Suppressor macrophage treated with lipopolysaccharide for 4 hours (primary cell): ENCODE measurements at places on chromosomes 12 and 14.

DNA sequence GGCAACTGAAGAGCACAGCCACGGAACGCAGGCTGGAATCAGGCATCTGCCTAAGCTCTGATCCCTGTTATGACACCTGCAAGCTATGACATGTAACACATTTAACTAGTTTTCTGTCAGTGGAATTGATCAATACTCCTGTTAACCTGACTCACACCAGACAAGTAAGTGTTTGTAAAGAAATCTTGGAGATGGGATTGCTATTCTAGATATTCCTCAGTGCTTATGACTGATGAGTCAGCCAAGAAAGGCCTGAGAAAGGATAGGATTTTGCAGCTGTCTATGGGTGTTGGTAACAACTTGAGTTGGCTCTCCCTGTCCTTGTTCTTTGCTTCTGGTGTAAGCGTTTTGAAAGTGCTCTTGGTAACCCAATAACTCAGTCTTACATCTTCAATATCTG, 110.5 kb downstream of the GPR135 start:
- DNase-seq = no peak

DNA sequence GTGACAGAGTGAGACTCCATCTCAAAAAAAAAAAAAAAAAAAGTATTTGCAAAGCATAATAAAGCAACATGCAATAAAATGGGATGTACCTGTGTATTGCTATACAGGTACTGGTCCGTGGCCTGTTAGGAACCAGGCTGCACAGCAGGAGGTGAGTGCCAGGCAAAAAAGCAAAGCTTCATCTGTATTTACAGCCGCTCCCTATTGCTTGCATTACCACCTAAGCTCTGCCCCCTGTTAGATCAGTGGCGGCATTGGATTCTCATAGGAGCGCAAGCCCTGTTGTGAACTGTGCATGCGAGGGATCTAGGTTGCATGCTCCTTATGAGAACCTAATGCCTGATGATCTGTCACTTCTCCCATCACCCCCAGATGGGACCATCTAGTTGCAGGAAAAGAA, 113.3 kb downstream of the SCAF11 start:
- DNase-seq = no peak

GRCh38 chr14:61467296-61467695, 145.9 kb downstream of the PRKCH start:
- peak; percentile 51 for DNase-seq

- peak; percentile 7 for DNase-seq
Observed at GRCh38 chr14:32702562-32702961, 236.1 kb upstream of the NPAS3 start.

- DNase-seq = no peak
Observed at GRCh38 chr12:52946797-52947547, 1.9 kb upstream of the KRT18 start.

DNA sequence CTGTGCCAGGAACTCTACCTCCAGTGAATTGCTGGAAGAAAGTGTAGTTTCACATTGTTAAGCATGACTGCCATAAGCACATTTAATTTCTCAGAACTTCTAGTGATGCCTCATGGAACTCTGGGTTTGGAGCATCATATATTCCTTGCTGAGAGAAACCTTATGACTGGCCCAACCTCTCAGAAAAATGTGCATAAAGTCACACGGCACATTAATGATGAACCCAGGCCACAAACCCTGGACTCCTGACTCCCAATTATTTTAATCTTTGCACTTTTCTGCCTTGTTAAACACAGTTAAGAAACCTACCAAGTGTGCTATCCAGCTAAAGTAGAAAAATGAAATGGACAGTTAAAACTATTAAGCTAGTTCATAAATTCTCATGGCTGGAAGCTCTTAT, 5.6 kb downstream of the TCP11L2 start:
- DNase-seq = no peak

DNA sequence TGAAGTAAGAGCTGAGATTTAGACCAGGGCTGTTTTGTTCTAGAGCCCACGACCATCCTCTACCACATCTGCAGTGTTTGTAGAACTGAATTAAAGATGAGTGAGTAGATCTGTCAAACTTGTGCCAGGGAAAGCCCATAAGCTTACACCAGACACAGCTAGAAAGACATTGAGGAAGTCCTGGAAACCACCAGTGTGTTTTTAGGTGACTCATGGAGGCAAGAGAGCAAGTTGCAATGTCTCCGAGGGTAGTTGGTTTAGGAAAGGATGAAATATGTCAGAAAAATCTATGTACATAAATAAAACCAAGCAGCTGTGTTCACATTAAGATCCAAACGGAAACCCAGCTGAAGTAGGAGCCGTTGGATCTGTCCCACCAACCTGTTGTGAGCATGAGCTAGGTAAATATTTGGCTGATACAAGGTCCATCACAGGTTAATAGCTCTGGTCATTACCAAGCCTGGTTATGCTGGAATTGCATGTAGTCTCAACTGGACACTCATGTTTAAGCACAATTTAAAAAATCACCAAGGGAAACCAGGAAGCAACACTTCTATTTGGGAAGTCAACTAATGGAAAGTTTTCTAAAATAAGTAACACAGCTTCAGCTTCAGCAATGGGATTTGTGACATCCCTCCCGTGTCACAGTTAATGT, 49.9 kb upstream of the PLEKHG3 start:
- DNase-seq = peak; percentile 95

GRCh38 chr12:83322809-83323208, 636.1 kb downstream of the TMTC2 start:
- DNase-seq = no peak

DNA sequence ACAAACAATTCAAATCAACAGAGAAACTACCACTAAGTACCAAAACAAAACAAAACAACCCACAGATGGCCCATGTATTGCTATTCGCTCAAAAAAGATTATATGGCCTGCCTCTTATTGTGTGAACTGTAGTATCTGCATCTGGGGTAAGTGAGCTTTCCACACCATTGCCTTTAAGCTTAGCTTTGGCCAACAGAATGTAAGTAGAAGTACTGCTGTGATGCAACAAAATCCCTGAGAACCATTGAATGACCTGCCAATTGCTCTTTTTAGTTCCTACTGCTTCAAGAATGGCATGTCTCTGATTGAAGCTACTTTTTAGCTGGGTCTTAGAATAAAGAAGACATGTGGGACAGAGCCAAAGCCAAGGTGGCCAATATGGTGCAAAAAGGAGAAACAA, 32.5 kb downstream of the PPFIA2 start:
- DNase-seq = no peak

- no peak for DNase-seq
Observed at GRCh38 chr12:56330936-56331490, 2.8 kb downstream of the PAN2 start.

GRCh38 chr14:32457213-32457920, 128.3 kb downstream of the AKAP6 start:
- DNase-seq = no peak

GRCh38 chr12:88417531-88417930, 162.7 kb downstream of the KITLG start:
- no peak for DNase-seq

DNA sequence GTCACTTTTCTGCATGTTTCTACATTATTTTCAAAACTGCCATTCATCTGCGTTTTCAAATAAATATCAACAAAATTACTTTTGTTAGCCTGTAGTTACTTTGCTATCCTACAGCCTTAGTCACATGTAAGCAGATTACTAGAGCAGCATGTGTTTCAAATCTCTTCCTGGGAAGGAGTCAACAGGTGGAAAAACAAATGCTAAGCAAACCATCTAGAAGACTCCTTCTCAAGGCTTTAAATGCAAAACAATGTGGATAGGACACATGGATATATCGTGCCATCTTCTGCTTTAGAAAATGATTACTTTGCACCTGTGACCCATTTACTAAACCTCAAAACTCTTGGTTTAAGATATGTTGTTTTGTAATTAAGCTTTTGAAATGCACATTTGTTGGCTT, 108.9 kb downstream of the SSPN start:
- no peak for DNase-seq

- DNase-seq = peak; percentile 96
Observed at GRCh38 chr12:124713041-124713435, 145.6 kb upstream of the NCOR2 start.

DNA sequence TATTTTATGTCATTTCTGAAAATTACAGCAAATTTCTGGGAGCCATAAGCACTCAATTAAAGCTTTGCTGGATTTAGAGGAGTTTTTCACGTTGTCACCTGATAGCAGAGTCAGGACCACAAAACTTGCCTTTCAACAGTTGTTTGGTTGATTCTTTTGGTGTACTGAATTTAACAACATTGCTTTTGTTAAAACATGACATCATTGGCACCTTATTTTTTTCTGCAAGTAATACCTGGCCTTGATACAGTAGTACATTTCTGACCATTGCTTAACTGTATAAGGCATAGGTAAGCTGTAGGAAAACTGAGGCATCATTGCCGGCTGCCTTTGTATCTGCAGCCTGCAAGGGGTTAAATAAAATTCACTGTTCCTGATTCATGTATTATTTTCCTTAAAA, 4.5 kb upstream of the BCL11B start:
- no peak for DNase-seq

GRCh38 chr12:56165369-56165768, 7.2 kb downstream of the MYL6 start:
- DNase-seq = no peak

DNA sequence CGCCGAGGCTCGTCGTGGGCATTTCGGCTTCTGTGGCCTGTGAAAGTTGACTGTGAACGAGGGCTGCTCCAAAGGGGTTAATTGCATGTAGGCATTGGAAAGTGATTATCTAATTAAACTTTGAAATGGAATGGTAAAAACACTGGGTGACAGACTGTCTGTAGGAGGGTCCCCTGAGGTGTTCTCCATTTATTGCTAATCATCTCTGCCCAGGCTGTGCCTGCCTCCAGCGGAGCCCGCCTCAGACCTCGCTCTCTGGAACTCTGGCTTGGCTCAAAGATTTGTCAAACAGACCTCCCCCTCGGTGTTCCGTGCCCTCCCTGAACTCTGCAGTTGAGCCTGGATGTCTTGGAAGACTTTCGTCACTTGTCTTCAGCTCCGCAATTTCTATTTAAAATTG, 50.2 kb upstream of the VRK1 start:
- DNase-seq = no peak

- DNase-seq = peak; percentile 19
Observed at GRCh38 chr14:79044894-79045624, 874.9 kb downstream of the NRXN3 start.

- DNase-seq = no peak
Observed at GRCh38 chr14:99093532-99094517, 178.2 kb downstream of the BCL11B start.

- DNase-seq = no peak
Observed at GRCh38 chr12:15278816-15279658, 43.3 kb upstream of the PTPRO start.

GRCh38 chr14:70064136-70064865, 124.5 kb downstream of the SLC8A3 start:
- DNase-seq = no peak

- DNase-seq = peak; percentile 38
Observed at GRCh38 chr12:43407816-43408645, 144.0 kb downstream of the ADAMTS20 start.

DNA sequence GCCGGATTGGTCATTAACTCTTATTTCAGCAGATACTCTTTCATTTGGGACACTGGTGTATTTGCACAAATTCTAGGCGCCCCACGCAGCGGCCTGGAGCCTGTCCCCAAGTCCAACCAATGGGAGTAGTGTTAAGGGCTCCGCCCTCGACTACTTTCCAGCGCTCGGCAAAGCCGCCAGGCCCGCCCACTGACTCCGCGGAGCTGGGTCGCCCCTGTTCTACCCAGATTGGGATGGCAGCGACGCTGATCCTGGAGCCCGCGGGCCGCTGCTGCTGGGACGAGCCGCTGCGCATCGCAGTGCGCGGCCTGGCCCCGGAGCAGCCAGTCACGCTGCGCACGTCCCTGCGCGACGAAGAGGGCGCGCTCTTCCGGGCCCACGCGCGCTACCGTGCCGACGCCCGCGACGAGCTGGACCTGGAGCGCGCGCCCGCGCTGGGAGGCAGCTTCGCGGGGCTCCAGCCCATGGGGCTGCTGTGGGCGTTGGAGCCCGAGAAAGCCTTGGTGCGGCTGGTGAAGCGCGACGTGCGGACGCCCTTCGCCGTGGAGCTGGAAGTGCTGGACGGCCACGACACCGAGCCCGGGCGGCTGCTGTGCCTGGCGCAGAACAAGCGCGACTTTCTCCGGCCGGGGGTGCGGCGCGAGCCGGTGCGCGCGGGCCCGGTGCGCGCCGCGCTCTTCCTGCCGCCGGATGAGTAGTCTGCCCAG, at the start of gene ACOT6:
Gene ACOT6 (plus strand): TSS at position 179 of the 707 bp plus-strand sequence. CDS start 55 bp downstream, at position 234.
- peak; percentile 69 for DNase-seq

DNA sequence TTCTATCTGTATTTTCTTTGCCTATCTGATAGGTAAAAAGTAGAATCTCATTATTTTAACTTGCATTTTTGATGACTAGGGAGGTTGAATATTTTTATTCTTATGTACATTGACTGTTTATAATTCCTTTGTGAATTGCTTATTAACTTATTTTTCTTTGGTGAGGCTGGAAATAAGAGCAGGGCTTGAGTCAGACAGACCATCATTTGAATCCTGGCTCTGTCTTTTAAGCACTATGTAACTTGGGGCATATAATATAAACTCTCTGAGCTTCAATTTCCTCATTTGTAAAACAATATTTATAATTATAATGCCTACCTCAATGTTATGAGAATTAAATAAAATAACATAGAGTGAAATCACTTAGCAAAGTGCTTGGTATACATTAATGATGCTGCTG, 108.9 kb downstream of the MSRB3 start:
- no peak for DNase-seq

GRCh38 chr12:19778172-19778571, 338.9 kb downstream of the AEBP2 start:
- DNase-seq = no peak

DNA sequence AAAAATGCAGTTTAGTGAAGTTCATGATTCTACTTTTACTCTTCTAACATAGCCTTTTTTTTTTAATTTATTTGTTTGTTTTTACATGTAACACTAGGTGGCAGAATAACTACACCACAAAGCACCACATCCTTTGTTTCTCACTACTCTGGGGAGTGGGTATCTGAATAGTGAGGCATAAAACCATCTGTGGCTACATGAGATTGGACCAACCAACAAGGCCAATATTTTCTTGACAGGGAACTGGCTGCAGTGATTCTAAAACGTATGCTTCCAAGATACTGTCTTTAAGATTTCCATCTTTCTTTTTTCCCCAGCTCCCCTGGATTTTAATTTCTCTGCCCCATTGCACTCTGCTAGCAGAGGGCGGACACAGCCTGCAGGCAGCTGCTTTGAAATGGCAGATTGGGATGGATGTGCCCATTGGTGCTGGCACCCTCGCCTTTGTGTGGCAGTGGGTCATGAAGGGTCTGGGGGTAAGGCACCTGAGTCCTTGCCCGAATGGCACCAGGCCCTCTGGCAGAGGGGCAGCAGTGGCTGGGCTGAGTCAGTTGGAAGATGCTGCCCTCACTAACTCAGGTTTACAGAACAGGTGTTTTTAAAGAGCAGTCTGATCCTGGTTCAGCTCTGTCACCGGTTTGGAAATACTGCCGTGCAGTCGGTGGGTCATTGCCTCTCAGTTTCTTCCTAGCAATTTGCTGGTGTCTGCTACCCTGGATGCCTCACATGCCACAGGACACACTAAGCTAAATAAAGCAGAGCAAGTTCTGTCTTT, 429.1 kb downstream of the RAD51B start:
- peak; percentile 56 for DNase-seq

GRCh38 chr12:32134101-32134888, 27.6 kb downstream of the BICD1 start:
- peak; percentile 6 for DNase-seq

GRCh38 chr12:124630791-124631313, 63.4 kb upstream of the NCOR2 start:
- DNase-seq = no peak

- DNase-seq = no peak
Observed at GRCh38 chr14:100983710-100984109, 80.2 kb upstream of the RTL1 start.

GRCh38 chr14:61252369-61253063, 28.6 kb downstream of the TMEM30B start:
- peak; percentile 86 for DNase-seq

GRCh38 chr12:82931349-82932116, 244.8 kb downstream of the TMTC2 start:
- no peak for DNase-seq
